ENCODE measurements at places on chromosomes 7 and 10.

DNA sequence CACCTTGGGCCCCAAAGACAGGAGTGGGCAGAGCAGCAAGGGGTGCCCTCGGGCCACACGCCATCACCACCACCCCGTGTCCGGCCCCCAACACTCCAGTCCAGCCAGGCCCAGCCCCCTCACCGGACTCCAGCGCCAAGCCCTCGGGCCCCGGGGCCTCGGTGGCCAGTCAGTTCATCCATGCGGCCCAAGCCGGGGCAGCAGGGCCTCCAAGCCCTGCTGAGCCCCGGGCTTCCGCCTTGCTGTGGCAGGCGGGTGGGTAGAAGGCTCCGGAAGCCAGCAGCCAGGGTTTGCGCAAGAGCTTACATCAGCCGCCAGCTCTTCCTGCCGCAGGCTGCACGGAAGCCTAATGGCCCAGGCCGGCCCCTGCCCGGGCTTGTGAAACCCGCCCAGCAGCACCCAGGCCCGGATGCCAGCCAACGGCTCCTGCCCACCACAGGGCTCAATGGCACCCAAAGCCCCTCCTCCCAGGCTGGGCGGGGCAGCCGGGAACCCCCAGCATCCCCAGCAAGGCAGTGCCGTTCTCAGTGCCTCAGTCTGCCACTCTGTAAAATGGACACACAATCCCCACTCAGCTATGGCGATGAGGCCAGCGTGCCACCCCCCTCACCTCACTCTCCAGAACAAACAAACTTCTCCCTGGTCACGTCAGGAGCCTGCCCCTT, 26.5 kb downstream of the TNRC18 start:
- DNase-seq = peak; percentile 98

DNA sequence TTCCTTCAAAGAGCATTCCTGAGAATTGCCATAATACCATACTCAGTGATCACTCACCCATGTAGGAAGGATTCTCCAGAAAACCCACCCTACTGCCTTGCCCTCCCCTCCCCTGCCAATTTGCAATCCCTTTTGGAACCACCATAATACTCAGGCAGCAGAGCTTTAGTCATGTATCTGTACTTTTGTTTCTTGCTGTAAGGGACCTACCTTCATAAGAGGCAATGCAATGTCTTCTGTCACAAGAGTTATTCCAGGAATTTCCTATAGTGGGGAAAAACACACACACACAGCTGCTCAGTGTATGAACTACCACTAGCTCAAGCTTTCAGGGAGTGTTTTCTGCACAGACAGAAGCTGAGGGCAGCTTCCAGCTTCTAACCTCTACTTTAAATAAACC, 67.0 kb downstream of the GSAP start:
- no peak for DNase-seq

GRCh38 chr10:125423569-125423968, 259.4 kb downstream of the TEX36 start:
- DNase-seq = no peak

GRCh38 chr7:42939457-42940240, 7.5 kb downstream of the MRPL32 start:
- no peak for DNase-seq

- peak; percentile 14 for DNase-seq
Measured at GRCh38 chr7:94701555-94701973, 45.6 kb upstream of the SGCE start.

DNA sequence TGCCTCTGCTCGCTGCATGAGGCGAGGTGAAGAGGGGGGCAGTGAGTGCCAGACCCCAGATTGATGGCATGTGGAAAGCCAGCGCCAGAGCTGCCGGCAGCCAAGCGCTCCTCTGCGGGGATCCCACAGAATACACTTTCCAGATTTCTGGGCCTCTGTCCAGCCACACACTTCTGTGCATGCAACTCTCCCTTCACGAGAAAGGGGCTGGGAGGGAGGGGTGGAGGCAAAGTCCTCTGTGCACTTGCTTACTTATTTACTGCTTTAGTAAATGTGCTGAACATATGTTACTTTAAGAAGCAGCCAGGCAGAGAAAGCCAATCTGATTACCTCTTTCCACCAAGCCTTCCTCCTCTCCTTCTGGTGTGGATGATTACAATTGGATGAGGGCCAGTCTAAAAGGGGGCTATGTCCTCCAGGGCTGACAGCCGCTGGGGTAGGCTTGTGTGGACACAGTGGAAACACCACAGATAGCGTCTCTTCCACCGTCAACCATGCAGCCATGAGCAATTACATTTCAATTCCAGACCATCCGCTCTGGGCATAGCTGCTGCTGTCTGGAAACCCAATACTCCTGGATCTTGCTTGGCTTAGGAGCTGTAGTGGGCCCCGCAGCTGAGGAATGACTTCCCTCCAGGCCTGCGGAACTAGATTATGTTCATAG, 322.8 kb upstream of the ANKRD30A start:
- DNase-seq = peak; percentile 49

DNA sequence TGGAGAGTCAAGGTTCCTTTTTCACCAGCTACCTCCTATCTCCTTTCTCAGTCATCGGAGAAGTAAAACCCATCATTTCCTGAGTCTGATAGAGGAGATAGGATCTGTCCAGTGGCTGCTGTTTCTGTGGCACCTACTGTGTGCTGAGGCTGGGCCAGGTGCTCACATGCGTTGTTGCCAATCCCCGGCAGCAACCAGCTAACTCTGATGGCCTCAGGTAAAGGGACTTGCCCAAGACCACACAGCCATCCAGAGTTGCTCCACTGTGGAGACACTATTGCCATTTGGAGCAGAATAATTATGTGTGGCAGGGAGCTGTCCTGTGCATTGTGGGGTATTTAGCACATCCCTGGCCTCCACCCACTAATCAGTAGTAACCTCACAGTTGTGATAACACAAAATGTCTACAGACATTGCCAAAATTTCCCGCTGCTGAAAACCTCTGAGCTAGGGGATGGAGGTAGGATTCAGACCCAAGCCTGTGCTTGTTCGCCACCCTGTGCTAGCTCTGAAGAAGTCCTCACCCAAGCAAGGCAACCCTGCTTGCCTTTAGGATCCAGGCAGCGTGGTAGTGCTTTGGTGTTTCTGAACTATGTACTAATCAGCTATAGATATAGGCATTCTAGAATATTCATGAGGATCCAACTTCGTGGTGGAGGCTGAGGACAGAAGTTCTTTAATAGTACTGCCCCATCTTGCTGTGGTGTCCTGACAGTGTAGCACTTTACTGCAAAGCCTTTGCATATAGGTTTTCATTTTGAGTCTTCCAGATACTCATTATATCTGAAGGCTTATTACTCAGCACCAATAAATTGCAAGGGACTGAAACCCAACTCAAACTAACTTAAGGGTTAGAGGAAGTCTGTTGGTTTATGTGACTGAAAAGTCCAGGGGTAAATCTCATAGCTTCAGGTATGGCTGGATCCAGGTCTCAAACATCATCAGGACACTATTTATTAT, 164.6 kb downstream of the GRK5 start:
- no peak for DNase-seq

- no peak for DNase-seq
Measured at GRCh38 chr7:112511451-112512202, 30.8 kb downstream of the LSMEM1 start.

DNA sequence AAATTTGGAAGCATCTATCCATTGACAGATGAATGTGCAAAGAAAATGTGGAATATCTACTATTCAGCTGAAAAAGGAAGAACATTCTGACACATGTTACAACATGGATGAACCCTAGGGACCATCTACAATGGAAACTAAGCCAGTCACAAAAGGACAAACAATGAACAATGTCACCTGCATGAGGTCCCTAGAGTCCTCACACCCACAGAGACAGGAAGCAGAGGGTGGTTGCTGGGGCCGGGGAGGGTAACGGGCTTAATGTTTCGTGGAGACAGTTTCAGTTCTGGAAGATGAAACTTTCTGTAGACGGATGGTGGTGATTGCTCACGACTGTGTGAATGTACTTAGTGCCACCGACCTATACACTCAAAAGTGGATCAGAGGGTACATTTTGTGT, 282.9 kb downstream of the ADARB2 start:
- no peak for DNase-seq

DNA sequence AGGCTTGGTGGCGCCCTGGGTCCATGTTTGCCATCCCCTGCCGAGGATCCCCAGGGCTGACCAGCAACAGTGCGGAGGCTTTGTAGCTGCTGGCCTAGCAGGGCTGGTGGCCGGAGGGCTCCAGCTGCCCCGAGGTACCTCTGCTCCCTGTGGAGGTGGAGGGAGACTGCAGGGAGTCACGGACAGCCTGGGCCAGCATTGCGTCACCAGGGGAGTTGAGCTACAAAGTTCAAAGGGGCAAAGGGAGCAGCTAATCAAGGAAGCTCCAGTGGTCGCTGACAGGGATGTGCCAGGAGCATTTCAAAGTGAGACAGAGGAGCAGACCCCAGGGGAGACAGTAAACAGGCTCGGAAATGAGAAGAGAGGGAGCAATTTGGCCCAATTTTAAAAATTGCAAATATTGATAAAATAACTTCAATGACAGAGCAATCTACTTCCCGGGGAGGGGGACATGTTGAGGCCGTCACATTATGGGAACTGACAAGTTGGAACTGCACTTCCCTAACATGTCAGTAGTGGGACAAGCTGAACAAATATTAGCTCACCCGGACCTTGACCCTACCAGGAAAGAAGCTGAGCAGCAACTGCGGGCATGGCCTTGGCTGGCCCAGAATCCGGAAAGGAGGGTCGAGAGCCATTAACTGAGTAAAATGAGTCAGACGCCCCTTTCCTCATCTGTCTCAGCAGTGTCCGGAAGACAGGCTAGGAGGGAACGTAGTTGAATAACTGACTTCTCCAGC, 39.4 kb downstream of the BTBD16 start:
- DNase-seq = peak; percentile 92

- no peak for DNase-seq
Measured at GRCh38 chr7:126657137-126657536, 595.6 kb downstream of the GRM8 start.

- no peak for DNase-seq
Measured at GRCh38 chr10:89355394-89355931, 22.4 kb upstream of the IFIT1B start.

DNA sequence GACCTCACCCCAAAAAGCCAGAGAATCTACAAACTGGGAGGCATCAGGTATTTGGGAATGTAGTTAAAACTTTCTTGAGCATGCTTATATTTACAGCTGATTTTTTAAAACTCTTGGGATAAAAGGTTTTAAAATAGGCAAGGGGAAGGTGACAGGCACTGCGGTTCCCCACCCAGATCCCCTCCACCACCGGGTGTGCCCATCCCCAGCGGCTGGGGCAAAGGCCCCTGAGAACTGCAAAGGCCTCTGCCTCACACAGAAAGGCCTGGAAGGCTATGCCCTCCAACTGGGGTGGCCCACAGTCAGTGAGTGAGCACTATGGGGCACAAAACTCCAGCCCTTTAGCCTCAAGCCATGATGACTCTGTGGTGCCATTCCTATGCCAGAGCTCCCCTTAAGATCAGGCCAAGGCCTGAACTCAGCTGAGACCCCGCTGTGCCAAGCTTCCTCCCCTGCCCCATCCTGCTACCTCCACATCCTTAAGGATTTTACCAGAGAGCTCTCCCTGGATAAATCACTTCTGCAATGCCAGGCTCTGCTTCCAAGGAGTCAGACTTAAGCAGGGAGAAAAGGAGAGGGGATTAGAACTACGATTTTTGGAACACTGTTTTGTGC, 299.1 kb downstream of the GRID1 start:
- DNase-seq = no peak

DNA sequence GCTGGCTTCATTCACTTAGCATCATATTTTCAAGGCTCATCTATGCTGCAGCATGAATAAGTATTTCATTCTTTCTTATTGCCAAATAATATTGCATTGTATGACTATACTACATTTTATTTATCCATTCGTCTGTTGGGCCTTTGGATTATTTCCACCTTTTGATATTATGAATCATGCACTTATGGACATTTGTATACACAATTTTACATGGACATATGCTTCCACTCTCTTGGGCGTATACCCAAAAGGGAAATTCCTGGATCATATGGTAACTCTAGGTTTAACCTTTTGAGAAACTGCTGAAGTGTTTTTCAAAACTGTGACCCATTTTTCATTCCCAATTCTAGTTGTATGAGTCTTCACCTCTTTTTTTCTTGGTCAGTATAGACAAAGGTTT, 80.3 kb upstream of the GNAI1 start:
- no peak for DNase-seq

DNA sequence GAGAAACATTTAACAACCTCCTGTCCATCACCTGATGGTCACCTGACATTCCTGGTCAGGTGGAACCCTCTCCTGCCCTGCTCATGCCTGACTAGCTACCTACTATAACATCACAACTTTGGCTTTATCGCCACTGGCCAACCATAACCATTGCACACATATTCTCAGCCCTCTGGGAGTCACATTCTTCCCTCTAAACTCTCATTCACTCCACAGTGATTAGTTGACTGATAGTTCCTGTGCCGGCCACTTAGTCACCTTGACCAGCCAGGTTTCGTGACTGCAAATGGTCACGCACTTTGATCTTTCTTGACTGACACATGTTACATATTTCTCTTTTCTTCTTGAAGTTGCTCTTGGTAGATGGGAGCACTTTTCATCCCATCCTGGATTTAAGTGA, 50.1 kb downstream of the GNAI1 start:
- DNase-seq = peak; percentile 89

- no peak for DNase-seq
Measured at GRCh38 chr7:100887516-100888290, 1.8 kb downstream of the UFSP1 start.

- DNase-seq = no peak
Measured at GRCh38 chr10:131087464-131088215, 223.9 kb downstream of the TCERG1L start.

DNA sequence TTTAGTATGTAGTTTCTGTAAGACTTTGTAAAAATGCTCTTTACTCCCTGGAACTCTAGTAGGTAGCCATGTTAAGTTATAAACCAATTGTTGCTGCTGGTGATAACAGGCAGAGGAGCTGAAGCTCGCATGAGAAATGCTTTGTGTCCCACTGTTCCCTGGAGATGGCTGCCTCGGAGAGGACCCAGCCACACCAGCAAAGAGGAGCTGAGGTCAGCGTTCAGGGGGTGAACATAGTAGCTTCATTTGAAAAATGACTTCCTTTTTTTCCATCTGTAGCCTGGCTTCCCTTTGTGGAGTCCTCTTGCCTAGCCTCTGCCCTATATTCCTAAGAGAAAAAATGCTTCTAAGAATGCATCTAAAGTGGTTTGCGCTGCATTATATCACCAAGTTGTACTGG, 20.3 kb downstream of the CELF2 start:
- DNase-seq = no peak

DNA sequence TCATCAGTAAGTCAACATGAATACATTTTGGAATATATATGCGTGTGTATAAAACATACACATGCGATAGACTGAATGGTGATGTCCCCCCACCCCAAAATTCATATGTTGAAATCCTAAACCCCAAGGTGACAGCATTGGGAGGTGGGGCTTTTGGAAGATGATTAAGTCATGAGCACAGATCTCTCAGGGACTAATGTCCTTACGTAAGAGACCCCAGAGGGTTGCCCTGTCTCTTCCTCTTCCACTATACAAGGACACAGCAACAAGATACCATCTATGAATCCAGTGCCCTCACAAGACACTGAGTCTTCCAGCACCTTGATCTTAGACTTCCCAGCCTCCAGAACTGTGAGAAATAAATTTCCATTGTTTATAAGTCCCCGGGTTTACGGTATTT, 22.5 kb downstream of the DRGX start:
- no peak for DNase-seq
